ENCODE measurements at places on chromosomes 1 and 21.

DNA sequence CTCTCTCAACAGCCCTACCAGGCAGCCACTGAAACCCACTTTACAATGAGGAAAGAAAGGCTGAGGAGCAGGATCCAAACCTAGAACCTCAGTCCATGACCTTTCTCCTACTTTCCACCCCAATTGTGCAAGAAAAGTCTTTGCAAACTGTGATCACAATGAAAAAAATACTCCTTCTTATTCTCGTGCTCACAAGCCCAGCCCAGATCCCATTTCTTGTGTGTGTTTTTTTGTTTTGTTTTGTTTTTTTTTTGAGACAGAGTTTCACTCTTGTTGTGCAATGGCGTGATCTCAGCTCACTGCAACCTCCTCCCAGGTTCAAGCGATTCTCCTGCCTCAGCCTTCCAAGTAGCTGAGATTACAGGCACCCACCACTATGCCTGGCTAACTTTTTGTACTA, 97.7 kb downstream of the CRYAA start:
- no peak for DNase-seq

- DNase-seq = no peak
Observed at GRCh38 chr21:43829161-43829560, 35.9 kb upstream of the AGPAT3 start.

DNA sequence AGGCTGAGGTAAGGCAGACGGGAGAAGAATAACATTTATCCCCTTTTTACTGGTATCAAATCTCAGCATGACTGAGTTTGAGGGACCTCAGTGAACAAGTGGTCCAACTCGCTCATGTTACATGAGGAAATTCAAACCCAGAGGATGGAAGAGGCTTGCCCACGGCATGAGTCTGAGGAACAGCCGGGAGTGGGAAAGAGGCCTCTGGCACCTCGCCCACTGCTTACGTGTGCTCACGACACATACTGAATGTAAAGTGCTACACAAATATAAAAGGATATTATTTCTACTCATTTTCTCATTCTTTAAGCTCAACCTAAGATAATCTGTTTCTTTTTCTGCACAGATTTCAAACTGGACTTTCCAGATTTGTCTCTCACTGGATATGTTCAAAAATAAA, 14.7 kb downstream of the BEND5 start:
- no peak for DNase-seq

- DNase-seq = no peak
Observed at GRCh38 chr1:207745285-207745684, 6.6 kb upstream of the CD46 start.

- DNase-seq = no peak
Observed at GRCh38 chr1:117235863-117236465, 25.2 kb upstream of the VTCN1 start.

DNA sequence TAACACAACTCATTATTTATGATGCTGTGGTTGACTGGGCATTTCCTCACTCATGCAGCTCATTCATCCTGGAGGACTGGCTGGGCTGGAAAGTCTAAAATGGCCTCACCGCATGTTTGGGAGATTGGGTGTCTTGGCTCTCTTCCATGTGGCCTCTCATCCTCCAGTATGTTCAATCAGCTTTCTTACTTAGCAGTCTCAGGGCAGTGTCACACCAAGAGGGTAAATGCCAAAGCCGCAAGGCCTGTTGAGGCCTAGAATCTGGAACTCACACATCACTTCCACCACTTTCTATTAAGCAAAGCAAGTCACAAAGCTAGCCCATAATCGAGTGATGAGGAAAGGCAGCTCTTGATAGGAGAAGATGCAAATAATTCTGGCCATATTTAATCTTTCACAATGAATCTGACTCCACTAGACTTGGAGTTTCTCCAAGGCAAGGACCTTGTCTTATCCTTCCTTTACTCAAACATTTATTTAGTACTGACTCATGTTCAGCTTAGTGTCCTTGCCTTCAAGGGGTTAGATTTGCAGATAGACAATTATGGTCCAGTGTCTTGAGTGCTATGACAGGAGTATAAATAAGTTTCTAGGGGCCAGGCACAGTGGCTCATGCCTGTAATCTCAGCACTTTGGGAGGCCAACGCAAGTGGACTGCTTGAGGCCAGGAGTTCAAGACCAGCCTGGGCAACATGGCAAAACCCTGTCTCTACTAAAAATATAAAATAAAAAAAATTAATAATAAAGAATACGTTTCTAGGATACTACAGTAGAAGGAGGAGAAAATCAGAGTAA, 45.1 kb downstream of the TMEM53 start:
- no peak for DNase-seq

GRCh38 chr1:116415699-116416533, 42.9 kb downstream of the ATP1A1 start:
- DNase-seq = no peak

GRCh38 chr1:188642704-188643103, 1814.0 kb downstream of the PLA2G4A start:
- no peak for DNase-seq

DNA sequence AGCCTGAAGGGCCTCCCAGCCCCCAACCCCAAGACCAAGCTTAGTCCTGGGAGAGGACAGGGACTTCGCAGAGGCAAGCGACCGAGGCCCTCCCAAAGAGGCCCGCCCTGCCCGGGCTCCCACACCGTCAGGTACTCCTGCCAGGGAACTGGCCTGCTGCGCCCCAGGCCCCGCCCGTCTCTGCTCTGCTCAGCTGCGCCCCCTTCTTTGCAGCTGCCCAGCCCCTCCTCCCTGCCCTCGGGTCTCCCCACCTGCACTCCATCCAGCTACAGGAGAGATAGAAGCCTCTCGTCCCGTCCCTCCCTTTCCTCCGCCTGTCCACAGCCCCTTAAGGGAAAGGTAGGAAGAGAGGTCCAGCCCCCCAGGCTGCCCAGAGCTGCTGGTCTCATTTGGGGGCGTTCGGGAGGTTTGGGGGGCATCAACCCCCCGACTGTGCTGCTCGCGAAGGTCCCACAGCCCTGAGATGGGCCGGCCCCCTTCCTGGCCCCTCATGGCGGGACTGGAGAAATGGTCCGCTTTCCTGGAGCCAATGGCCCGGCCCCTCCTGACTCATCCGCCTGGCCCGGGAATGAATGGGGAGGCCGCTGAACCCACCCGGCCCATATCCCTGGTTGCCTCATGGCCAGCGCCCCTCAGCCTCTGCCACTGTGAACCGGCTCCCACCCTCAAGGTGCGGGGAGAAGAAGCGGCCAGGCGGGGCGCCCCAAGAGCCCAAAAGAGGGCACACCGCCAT, 21.9 kb upstream of the ARF1 start:
- no peak for DNase-seq

DNA sequence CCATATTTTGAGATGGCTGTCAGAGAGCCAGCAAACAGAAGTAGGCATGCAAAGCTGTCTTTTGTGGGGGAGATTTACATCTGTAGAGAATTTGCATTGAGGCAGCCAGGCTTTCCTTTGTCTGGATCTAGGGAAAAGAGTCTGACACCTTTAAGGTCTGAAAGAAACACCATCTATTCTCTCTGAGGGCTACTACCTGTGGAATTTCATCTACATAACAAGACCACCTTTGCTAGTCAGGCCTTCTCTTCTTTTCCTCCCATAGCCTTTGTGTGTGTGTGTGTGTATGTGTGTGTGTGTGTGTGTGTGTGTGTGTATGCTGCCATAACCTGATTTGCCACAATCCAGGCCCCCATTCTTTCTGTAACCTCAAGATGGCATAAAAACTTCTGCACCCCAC, 28.4 kb upstream of the DMRTB1 start:
- no peak for DNase-seq

- no peak for DNase-seq
Observed at GRCh38 chr1:63320022-63320721, 2.2 kb upstream of the FOXD3 start.

DNA sequence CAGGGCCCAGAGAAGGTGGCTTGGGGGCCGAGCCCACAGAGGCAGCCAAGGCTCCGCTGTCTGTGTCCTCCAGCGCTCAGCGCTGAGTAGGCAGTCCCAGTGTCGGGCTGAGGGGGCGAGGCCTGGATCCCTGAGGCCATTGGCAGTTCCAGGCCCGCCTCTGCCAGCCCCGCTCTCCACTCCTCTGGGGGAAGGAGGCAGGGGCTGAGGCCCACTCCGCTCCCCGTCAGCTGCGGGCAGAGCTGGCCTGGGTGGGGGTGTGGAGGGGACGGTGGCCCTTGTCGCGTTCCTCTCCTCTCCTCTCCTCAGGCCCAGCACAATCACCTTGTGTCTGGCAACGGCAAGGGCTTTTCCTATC, 132.8 kb downstream of the CASZ1 start:
- DNase-seq = no peak

DNA sequence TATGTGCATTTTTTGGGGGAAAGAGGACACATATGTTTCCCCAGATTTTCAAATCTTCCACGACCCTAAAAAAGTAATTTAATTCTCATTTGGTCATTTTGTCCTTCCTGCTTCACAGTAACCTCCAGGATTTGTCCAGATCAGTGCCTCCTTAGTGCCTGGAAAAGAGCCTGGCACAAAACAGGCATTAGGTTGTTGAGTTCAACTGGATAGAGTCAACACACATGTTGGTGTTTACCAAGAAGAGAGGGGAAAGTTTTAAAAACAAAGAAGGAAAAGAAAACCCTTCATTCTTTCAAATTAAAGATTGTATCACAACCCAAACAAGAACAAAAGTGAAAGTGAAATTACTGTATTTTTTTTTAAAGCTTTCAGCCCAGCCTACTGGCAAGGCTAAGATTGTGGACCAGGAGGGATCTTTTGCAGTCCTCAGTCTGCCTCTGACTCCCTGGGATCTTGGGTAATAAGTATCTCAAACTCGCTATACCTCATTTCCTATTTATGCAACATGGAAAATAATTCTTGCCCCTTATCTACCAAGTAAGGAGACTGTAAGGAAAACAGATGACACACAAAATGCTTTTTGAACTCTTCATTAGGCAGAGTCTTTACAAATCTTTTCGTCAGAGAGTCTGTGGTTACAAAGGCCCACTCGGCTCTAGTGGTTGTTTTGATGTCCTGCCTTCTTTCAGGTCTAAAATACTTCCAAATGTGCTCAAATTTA, 57.8 kb downstream of the ZNF281 start:
- no peak for DNase-seq

DNA sequence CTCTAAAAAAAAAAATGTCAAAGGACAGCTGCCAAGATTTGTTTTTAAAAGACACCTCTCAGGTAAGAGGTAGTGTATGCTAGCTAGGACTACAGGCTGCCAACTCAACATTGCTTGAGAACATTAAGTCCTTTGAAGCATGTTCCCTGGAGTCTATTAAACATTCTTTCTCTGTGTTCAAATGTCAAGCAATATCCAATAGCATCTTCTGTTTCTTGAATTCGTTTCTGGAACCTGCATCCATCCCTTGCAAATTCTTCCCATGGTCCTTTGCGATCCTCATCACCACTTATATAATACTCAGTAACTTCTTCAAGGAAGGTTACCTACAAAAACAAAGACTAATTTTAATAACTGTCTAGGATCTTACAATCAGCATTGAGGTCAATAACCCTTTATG, 5.6 kb downstream of the PPP1R15B start:
- no peak for DNase-seq

GRCh38 chr1:88327391-88328267, 356.4 kb upstream of the PKN2 start:
- DNase-seq = no peak

DNA sequence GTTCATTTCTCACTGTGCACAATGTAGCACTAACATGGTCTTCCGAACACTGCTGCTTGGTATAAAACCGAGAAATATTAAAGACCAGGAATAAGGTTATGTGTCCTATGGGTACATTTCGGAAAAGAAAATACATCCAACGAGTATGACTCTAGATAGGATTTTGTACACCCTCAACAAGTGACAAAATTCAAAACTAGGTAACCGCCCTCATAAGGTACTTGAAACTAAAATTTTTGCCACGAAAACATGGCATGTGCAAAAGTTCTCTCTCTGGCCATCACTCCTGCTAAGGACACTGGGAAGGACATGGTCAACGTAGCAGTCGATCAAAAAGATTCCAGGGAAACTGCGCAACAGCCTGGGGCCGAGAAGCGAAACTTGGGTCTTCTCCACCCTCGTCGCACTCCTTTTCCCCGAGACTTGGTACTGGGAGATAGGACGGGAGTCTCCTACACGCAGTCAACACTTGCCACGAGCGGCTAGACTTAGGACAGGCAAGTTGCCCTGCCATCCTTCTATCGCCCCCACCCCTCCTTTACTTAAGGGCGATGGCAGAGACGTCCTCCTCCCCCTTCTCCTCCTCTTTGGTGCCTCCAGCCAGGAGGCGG, 338 bp upstream of the TOR1AIP1 start:
- no peak for DNase-seq

GRCh38 chr21:32184485-32184884, 94.4 kb downstream of the MIS18A start:
- no peak for DNase-seq

DNA sequence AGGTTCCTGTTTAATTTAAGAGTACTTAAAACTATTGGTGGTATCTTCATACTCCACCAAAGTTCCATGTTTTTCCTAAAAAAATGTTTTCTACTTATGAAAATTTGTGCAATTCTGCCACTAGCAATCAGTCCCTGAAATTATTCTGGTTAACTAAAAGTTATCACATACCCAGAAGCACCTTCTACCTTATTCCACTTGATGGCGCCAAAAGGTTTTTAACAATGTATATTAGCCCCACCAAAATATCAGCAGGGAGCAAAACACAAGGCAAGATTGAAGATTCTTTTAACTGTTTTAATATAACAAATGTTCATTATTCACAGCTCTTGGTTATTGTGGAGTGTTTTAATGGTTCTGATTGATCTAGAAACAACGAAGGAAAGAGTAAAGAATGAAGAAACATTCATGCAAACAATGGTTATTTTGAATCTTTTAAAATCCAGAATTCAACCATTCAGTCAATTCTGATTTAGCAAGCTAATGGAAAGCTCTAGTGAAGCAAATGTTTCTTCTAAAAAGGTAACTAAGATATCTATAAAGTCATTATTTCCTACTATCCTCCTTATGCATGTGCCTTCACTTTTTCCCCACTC, 67.2 kb downstream of the TTLL7 start:
- no peak for DNase-seq

- DNase-seq = no peak
Observed at GRCh38 chr1:179177182-179177581, 52.3 kb downstream of the ABL2 start.

DNA sequence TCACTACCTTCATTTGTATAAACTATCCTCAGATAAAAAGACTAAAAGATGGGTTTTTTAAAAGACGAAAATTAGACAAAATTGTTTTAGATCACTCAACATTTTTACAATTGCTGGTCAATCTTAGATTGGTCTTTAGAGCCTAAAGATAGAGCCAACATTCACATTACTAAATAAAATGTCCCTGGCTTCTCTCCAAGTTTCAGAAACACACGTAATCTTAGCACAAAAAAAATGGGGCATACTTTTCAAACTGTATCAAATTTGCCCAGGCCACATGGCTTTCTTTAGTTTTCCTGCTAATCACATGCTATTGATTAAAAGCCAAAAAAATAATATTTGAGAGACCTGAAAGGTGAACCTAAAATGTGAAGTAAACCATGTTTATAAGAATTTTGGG, 288.1 kb downstream of the DPYD start:
- no peak for DNase-seq

DNA sequence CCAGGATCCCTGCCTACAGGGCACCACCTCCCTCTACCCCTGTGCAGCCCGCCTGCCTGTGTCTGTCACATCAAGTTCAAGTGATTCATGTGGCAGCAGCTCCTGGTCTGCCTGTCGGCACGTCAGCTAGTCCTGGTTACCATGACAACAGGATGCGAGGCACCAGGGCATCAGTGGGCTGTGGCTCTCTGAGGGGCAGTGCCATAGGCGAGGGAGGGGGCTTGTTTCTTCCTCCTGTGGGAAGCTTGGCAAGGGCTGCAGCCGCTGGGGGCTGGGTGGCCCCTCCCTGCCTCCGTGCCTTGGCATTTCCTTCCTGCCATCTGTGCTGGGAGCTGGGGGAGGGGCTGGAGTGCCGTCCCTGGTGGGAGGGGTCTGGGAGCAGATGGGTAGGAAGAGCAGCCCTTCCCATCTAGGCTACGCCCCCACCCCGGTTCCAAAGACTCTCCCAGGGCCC, 43.1 kb downstream of the FOXO6 start:
- DNase-seq = no peak
